Brain pericyte (primary cell): ENCODE measurements at places on chromosomes 7 and 10.

GRCh38 chr7:30252885-30253795 lies 31.3 kb upstream of the ZNRF2 start:
- no peak for DNase-seq

DNA sequence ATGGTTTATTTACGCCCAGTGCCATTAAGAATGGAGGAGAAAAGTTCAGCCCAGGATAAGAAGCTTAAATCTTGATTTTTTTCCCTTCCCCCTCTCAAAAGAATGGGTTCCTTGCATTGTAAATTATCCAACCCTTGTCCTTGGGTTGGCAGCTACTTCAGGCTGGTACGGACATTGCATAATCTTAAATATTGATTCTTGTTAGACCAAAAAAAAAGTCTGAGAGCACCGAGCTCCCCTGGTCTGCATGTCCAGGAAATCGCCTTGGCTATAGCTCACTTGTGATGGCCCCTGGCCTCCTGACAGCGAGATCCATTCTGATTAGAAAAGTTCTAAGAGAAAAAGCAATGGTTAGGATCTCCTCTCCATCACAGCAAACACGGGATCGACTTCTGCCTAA lies 151.7 kb downstream of the EBF3 start:
- DNase-seq, result no peak

- DNase-seq, result no peak
Measured at GRCh38 chr10:121188005-121188404, 336.8 kb downstream of the WDR11 start.

- no peak for DNase-seq
Measured at GRCh38 chr10:122189185-122189584, 81.9 kb upstream of the BTBD16 start.

GRCh38 chr10:98267069-98267893 lies 713 bp downstream of the LOXL4 start:
- no peak for DNase-seq

DNA sequence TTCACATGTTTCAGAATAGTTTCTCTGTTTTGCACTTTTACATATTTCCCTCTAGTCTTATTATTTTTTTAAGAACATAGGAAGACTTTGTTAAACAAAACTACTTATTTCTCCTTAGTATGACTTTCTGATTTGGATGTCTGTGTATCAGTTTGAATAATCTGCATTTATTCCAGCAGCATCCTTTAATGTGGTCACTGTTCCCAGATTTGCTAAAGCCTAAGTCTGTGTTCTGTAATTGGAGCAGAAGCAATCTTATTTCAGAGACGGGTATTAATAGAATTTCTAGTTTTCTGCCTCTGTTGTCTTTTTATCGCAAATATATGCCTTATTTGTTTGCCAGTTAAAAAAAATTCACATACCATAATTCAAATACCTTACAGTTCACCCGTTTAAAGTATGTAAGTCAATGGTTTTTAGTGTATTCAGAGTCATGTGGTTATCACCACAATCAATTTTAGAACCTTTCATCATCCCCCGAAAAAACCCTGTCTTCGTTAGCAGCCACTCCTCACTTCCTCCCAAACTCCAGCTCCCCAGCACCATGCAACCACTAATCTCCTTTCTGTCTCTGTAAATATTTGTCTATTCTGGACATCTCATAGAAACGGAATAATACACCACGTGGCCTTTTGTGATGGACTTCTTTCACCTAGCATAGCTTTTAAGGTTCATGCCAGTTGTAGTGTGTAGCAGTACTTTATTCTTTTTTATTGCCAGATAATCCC lies 58.7 kb downstream of the INPP5F start:
- DNase-seq, result no peak

- DNase-seq, result no peak
Measured at GRCh38 chr7:92797693-92798092, 38.7 kb downstream of the CDK6 start.

GRCh38 chr7:90187507-90188050 lies 24.0 kb upstream of the STEAP2 start:
- DNase-seq, result no peak

DNA sequence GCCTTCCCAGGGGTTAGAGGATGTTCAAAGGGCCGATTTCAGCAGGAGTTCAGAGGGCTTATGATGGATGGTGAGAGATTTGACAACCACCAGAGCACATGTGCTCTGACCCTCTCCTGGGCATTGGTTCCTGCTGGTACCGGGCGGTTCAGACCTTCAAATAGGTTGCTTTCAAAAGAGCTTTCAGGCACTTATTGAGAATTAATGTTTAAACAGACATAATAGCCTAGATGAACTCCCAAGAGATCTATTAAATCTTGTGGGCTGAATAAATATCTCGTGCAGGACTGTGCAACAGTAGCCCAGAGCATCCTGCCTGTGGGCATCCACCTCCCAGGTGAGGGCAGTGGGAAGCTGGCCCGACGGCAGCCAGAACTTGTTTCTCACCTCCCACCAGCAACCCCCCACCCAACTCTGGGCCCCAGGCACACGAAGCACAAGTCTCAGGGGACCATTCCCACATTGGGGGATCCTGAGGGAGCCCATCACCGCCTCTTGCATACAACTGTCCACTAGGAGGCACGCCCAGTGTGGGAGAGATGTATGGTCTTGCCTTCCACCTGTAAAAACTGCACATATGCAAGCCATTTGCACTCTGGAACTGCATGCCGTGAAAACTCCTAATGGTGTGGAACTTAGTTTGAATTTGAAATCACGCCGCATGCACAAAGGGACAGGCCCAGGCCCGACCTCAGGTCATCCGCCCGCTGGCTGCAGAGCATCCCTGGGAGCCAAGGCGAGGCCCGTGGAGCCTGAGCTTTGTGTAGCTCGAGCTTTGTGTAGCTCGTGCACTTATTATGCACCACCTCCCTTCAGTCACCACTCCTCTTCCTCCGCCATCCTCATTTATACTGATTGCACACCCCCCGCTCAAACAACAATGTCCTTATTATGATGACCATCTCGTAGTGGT lies 147.8 kb downstream of the ADCY1 start:
- no peak for DNase-seq

DNA sequence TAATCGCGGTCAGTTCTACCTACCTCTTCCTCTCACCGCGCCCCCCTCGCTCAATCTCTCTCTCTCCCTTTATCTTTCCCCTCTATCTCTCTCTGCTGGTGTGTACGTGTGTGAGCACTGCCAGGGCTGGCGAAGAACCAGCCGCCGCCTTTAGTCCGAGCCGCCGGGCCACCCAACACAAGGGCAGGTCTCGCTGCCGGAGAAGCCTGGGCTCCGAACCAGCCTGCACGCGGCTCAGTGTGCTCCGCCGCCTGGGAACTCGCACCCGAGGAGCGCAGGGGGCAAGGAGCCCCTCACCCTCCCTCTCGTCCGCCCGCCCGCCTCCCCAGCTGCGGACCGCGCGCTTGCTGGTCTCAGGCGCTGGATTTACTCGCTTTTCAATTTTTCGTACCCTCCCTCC lies 1.7 kb downstream of the NXPH1 start:
- DNase-seq, result no peak

DNA sequence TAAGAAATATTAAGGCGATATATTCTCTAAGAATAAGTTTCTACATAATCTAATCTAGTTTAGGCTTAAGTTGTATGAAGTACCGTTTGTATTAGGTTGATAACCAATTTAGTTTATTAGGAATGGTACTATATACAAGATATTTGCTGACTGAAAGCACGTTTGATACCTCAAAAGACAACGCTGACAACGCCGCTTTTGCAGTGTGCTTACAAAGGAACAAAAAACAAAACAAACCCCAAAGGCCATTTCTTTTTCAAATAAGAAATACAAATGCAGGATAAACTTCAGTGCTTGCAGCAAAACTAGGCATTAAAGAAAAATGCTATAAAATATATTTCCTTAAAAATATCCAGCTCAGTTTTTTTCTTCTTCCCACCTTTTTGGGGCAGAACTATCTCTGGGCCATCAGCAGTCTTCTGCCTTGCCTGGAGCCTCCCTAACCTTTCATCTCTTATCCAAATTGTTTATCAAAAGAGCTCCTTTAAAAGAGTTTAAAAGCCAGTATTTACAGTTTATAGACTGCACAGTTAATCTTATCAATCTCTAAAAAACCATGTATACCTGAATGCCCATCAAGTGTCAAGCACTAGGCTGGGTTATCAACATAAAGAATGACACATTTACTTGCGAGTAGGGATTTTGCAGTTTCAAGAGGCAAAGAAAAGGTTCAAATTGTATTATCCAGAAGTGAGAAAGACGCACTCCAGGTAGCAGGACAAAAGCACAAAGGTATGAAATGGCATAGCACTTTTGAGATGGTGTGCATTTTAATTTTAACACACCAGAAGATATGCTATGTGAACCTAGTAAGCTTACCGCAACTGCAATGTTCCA lies 4.1 kb upstream of the KMT2E start:
- DNase-seq, result no peak

DNA sequence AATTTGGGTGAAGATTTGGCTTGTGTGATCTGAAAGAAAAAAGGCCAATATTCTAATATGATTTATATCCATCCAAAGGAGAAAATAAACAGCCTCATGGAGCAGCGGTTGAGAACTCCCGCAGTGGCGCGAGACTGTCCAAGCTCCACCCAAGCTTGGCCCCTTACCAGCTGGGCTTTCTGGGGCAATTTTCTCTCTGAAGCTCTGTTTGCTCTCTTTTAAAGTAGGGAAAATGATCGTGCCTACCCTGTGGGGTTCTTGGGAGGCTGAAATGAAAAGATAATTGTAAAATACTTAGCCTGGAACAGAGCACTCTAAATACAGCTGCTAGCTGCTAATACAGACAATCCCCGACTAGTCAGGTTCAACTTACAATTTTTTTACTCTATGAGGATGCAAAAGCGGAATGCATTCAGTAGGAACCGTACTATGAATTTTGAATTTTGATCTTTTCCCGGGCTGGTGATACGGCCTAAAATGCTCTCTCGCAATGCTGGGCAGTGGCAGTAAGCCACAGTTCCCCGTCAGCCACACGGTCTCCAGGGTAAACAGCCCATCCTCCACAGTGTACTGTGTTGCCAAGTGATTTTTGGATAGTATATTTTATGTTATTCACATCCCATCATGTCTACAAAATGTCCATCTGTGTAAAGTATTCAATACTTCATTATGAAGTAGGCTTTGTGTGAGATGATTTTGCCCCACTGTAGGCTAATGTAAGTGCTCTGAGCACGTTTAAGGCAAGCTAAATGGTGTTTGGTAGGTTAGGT lies 137.7 kb downstream of the CHN2 start:
- no peak for DNase-seq

GRCh38 chr10:105017691-105018090 lies 376.6 kb downstream of the SORCS3 start:
- no peak for DNase-seq

DNA sequence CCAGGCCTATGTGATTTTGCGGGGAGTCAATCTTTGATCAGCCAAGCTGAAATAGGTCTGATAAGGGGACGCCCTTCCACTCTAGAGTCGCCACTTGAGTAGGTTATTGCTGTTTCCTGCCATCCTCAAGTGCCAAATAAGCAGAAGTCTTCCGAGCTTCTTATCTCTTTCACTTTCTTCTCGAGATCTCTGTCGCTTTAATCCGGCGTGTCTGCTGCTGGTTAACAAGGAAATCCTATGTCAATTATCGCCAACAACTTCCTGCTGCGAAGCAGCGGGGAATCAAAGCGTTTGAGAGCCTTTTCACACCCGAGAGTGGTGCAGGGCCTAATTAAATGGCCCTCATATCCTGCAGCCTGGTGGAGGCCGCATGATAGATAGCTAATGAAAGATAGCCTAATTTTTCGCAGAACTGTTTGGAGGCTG lies 215.9 kb downstream of the RAB11FIP2 start:
- DNase-seq, result no peak

DNA sequence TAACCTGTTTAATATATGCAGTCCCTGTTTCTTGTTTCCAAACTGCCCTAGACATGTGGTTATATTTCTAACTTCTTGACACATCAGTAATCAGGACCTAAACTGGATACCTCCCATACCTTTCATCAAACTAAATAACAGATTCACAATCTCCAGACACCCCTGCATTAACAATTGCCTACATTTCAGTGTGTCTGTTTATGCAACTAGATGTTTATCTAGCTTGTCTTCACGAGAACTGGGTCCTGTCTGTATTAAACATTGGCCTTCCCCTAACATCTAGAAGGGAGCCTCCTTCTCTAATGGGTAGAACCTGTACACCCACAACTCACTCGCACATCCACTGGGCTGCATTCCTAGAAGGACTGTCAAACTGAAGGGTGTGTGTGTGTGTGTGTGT lies 683.7 kb upstream of the FZD8 start:
- DNase-seq, result no peak

GRCh38 chr7:30908681-30909080 lies 3.0 kb upstream of the AQP1 start:
- DNase-seq, result no peak

- no peak for DNase-seq
Measured at GRCh38 chr7:1566687-1567048, 3.2 kb downstream of the PSMG3 start.

GRCh38 chr7:28564033-28564432 lies 151.7 kb downstream of the CREB5 start:
- no peak for DNase-seq

- DNase-seq, result no peak
Measured at GRCh38 chr7:30562498-30562897, 32.2 kb upstream of the GARS1 start.

DNA sequence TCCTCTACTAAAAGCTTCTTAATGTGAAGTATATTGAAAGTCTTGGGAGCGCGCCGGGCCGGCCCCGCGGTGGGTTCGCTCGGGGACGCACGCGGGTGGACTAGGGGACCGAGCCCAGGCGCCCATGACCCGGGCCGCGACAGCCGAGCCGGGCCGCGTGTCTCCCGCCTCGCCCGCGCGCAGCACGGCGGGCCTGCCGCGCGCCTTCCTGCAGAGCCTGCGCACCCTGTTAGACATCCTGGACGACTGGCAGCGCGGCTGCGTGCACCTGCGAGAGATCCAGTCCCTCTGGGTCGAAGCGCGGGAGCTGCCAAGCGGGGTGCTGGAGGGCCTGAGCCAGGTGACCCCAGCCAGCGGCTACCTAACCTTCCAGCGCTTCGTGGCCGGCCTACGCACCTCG lies 25.4 kb upstream of the ZNF735 start:
- DNase-seq, result no peak

DNA sequence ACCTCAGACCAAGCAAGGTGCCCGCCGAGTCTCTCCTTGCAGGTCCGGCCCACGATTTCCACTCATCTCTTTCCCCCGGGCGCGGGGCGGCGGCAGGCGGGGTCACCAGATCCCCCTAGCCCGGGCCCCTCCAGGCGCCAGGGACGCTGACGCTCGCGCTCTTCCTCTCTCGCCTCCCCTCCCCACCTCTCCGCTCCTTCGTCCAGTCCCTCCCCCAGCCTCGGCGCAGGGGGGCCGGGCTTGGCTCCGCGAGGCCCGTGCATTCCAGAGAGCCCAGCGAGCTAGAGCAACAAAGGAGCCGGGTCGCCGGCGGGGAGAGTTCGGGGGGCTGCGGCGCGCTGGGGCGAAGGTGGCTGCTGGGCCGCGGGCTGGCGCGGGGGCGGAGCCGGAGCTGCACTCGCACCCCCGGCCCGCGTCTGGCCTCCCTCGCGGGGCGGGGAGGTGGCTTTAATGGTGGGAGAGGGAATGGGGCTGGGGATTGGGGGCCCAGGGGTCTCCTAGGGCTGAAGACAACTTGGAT lies at the start of gene SMO:
Gene SMO, plus strand, starts transcription at position 262 of the 520 bp plus-strand sequence. CDS start 519 bp downstream, outside the sequence.
- DNase-seq, result no peak

GRCh38 chr10:58981846-58982245 lies 194.6 kb upstream of the PHYHIPL start:
- no peak for DNase-seq

GRCh38 chr7:150621376-150621775 lies 10.8 kb downstream of the GIMAP6 start:
- no peak for DNase-seq

- no peak for DNase-seq
Measured at GRCh38 chr7:28178599-28178998, 2.0 kb downstream of the JAZF1 start.

- no peak for DNase-seq
Measured at GRCh38 chr10:85888004-85888403, 478.6 kb downstream of the GRID1 start.

GRCh38 chr10:75803816-75804552 lies 372.6 kb downstream of the LRMDA start:
- DNase-seq, result no peak
